Suppressor macrophage treated with lipopolysaccharide for 1 hour (primary cell): ENCODE measurements at places on chromosomes 4 and X.

GRCh38 chr4:124727331-124727890 lies 14.9 kb upstream of the ANKRD50 start:
- no peak for DNase-seq

- peak; percentile 54 for DNase-seq
These were observed 63.2 kb upstream of the NOCT start for GRCh38 chr4:138952411-138952810.

DNA sequence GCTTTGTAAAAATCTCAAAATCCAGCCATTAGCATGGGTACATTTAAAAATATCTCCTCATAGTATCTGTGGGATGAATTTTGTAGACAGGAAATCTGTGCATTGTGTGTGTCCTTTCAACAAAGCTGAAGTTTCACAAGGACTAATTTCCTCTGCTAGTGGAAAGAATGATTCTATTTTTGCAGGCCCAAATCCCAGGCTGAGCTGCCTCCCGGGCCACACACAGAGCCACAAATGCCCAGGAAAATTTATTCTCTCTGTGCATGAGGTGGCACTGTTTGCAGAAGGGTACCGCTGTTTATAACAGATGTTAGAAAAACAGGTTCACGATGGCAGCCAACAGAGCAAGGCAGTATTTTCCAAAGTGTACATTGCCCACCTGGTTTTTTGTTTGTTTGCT lies 11.0 kb upstream of the VCX3B start:
- no peak for DNase-seq

- DNase-seq, result no peak
These were observed 56.2 kb downstream of the METTL14 start for GRCh38 chr4:118741301-118741855.

DNA sequence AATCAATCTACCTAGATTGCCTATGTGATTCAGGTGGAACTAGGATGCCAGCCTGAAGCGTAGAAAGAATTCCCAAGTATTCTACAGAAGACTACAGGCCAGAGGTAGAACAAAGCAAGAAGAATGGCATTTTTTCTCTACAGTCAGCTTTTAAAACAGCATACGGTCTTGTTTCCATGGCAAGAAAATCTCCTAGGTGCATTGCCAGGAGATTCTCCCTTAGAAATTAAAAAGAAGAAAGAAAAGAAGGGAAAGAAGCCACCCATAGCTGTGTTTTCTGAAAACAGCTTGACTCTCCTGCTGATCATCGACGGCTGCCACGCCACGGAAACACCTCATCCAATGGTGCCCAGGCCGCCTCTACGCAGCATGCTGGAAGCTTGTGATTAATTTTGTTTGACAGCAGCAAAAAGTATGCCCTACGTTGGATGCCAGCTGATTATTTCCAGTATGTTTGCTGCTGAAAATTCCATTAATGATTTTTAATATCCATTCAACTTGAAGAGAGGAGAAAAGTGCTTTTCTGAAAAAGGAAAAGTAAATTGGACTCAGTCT lies 24.1 kb downstream of the ANK2 start:
- DNase-seq, result no peak

GRCh38 chrX:38870361-38870895 lies 69.2 kb downstream of the MID1IP1 start:
- peak; percentile 54 for DNase-seq

- DNase-seq, result peak; percentile 94
These were observed at the start of gene HSD17B10 for GRCh38 chrX:53433651-53434639. Gene HSD17B10 (minus strand): TSS chrX:53434370. CDS start chrX:53434345, 25 bp downstream.

- DNase-seq, result no peak
These were observed 15.0 kb downstream of the ASB9 start for GRCh38 chrX:15254852-15255251.

GRCh38 chrX:12007881-12008280 lies 130.4 kb upstream of the FRMPD4 start:
- no peak for DNase-seq

DNA sequence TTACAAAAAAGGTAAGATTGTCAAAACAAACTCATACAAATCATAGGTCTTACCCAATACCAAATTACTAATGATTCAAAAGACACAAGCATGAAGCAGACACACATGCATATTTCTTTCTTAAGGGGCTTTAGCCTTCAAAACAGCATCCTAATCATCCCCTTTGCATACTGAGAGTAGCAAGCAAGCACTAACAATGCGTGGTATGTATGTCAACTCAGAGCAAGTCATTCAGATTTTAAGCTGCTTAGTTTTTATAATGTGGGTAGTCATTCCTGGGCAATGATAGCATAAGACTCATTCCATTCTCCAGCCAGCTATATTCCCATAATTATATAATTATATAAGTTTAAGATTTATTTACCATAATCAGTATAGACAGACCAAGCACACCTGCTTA lies 219.6 kb downstream of the DKK2 start:
- DNase-seq, result no peak

DNA sequence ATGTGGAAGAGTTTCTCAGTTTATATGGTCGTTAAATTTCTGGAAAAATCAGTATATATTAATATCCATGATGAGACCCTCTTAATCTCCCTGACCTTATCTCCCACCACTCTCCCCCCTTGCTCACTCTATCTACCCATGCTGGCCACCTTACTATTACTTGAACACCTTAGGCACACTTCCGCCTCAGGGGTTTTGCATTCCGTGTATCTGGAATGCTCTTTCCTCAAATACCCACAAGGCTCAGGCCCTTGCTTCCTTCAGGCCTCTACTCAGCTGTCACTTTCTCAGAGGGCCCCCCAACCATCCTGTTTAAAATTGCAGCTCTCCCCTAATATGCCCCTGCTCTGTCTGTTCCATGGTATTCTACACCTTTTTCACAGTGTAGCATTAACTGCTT lies 1.9 kb downstream of the KANTR start:
- DNase-seq, result no peak

GRCh38 chr4:4693258-4693657 lies 151.4 kb upstream of the STX18 start:
- no peak for DNase-seq

DNA sequence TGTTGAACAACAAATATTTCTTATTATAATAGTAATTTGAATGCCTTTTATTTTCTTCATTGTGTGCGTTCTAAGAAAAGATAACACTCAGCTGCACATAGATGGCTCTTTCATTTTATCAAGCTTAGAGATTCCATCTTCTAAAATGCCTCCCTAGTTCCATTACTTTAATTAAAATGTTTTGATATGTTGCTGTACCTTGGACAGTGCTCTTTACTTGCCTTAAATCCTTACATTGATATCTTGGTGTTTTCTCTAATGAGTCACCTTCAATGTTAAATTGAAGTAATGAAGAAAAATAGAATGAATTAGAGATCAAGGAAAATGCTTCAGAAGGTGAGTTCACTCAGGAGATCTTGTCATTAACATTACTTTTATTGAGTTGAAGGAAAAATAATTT lies 1672.4 kb upstream of the AGA start:
- no peak for DNase-seq

GRCh38 chr4:170122252-170122651 lies 32.5 kb upstream of the AADAT start:
- no peak for DNase-seq
